ENCODE measurements at places on chromosomes 3 and 15.
A peak's percentile ranks its signal among the peaks of the same experiment; 100 is the strongest.

DNA sequence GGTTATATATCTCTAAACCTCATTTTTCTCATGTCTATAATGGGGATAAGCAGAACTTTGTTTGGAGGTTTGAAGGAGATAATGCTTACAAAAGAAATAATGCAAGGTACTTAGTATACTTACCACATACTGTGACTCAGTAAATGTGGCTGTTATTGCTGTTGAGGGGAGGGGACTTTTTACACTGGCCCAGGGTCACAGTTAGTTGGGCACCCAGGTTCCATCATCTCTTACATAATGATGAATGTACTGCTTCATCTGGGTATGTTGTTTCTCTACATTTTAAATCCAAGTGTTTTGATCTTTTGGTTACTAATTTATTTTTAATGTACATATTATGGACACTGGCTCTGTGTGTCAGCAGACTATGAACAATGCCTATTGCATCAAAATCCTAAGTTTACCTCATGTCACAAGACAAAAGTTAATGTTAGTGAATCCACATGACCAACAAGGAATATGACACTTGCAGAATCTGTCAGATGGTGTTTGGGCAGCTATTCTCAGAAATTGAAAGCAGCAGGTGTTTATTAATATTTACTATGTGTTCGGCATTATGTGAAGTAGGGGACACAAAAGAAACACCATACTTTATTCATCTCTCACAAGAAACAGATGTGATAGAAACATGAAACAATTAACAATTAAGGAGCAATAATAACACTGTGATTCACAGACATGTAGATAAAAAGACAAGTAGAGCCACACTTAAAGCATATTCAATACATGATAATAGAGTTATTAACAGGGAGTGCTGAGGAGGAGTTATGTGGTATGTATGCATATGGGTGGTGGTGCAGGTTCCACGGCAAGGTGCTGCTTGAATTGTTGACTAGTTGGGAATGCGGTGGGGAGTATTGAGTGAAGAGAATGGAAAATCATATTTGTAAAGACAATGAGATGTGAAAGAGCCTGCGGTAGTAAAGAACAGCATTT is 109.7 kb downstream of the GALK2 start:
- DNase-seq: no peak

DNA sequence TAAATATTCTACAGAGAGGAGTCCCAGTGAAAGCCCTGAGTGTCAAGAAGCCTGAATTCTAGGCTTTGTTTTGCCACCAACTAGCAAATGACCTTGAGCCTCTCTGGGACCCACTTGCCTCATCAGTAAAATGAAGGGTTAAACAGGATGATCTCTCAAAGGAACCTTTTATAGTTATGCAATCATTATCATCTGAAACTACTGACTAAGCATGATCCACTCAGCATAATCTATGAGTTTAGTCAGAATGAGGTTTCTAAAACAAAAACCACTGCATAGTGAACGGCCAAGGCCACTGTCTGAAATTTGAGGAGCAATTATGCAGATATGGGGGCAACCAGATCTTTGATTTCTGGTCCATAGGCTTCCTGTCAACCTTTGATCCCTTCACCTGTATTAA is 319.0 kb downstream of the MECOM start:
- DNase-seq: no peak

GRCh38 chr3:11390411-11391131 is 118.4 kb downstream of the ATG7 start:
- no peak for DNase-seq

GRCh38 chr3:196054661-196055060 is 27.2 kb downstream of the TFRC start:
- no peak for DNase-seq

- DNase-seq: no peak
These were observed 11.0 kb downstream of the PARP16 start for GRCh38 chr15:65275728-65276126.

DNA sequence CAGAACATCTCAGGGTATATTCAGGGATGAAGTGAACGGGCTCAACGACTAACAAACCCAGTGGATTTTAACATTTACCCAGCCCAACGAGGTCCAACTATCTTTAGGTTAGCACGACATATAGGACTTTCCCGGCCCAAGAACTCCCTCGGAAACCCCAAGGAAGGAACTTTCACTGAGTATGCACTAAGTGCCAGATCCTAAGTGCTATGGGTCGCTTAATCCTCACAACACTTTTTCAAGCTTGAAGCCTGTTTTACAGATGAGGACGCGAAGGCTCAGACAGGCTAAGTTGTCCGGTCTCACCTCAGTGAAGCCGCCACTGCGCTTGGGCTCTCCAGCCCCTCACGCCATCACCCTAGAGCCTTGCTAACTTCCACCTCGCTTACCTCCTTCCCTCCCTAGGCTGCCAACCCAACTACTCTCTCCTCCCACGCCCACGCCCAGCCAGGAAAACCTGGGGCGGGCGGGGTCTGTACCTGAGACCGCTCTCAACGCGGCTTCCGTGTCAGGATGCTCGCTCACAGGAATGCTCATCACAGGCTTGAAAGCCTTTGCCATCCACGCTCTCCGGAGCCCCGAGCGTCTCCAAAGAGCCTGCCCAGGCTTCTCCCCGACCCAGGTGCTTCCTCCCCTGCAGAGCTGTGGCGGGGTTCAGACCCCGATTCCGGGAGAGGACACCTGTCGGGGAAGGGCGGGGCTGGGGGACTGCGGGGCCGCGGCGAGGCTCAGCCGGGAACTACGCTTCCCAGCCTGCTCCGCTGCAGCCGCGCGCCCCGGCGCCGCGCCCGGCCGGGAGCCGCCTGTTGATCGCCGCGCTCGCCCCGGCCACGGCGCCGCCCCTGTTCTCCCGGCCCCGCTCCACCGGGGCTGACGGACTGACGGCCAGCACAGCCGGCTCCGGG is at the start of gene TMOD2:
TSS of gene TMOD2 (plus strand) at position 806 of the 905 bp plus-strand sequence. CDS start 14,845 bp downstream, outside the sequence.
- peak; percentile 54 for DNase-seq

- no peak for DNase-seq
These were observed 452.1 kb upstream of the KCNMB2 start for GRCh38 chr3:178083906-178084866.
